ENCODE measurements at places on chromosomes 1 and 21. TPM values are rescaled to one million over a fixed set of nuclear protein-coding genes. Genes with fewer than 3 reads are reported as not detected.

NIPAL3 gene
- 45.2 TPM for total RNA-seq

DMBX1 gene
- not detected for total RNA-seq

AXDND1 gene
- total RNA-seq: 7.9 TPM

DEPDC1 gene
- total RNA-seq: 24.1 TPM

OR2T33 gene
- not detected for total RNA-seq

SVBP gene
- 14.0 TPM for total RNA-seq

AMY1C gene
- not detected for total RNA-seq

GJA9 gene
- 0.88 TPM for total RNA-seq

TTC22 gene
- total RNA-seq: 80.6 TPM

ZMYM4 gene
- total RNA-seq: 25.9 TPM

SPRR2B gene
- total RNA-seq: not detected

LCE7A gene
- not detected for total RNA-seq

ROR1 gene
- 5.1 TPM for total RNA-seq

- no peaks in the 10 kb centered on the region for H3K4me1 ChIP-seq
- H3K27me3 ChIP-seq: no peaks in the 10 kb centered on the region
- no peak for DNase-seq
- H3K27ac ChIP-seq: no peak overlapping the region
These were observed 61.6 kb downstream of the LRRN2 start for GRCh38 chr1:204623894-204624361.

DNA sequence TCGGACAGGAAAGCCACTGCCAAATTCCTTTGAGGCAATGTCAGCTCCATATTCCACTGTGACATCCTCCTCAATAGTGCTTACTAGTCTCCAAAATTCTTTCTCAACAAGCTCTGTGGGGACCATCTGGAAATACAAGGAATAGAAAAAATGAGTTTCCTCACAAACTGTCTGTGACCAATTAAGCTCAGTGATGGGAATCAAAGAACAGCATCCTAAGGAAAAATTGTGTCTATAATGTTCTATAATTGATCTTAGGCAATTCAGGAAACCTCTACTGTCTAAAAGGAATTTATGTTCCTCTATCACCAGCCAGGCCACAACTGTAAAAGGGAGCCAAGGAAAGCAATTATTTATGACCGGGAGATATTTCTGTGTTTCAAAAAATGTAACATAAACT, 46.1 kb upstream of the SYT2 start:
- no peak overlapping the region for H3K4me3 ChIP-seq
- no peak for DNase-seq
- H3K27me3 ChIP-seq: no peaks in the 10 kb centered on the region
- H3K36me3 ChIP-seq: peaks cover 10% of the 10 kb centered on the region

DNA sequence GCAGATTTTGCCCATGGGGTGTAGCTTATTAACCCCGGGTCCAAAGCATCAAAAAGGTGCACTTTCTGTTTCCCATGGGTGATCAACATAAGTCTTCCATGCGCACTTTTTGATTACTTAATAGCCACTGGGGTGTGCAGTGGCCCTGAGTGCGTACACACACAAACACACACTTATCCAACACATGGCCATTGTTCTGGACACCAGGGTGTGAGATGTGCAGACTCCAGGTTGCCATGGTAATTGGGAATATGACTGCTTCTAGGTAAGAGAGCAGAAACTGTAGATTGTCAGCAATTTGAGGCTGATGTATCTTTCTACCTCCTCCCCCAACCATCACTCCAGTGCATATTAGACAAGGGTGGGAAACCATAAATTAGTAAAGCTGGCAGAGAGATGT, 68.8 kb downstream of the MAB21L3 start:
- H3K27me3 ChIP-seq: no peaks in the 10 kb centered on the region
- H3K4me3 ChIP-seq: no peak overlapping the region

GRCh38 chr1:223844787-223845036, 1.0 kb downstream of the TP53BP2 start:
- no peak for DNase-seq
- peak overlapping the region; percentile 66 for H3K4me3 ChIP-seq
- peaks cover 4% of the 10 kb centered on the region for H3K4me1 ChIP-seq
- H3K27ac ChIP-seq: peak overlapping the region; percentile 97
- no peaks in the 10 kb centered on the region for H3K27me3 ChIP-seq
- H3K36me3 ChIP-seq: no peaks in the 10 kb centered on the region

GRCh38 chr1:201268604-201269151, 14.6 kb upstream of the PKP1 start:
- H3K27ac ChIP-seq: no peak overlapping the region
- DNase-seq: no peak
- H3K36me3 ChIP-seq: no peaks in the 10 kb centered on the region
- no peak overlapping the region for H3K4me3 ChIP-seq
- H3K27me3 ChIP-seq: no peaks in the 10 kb centered on the region

DNA sequence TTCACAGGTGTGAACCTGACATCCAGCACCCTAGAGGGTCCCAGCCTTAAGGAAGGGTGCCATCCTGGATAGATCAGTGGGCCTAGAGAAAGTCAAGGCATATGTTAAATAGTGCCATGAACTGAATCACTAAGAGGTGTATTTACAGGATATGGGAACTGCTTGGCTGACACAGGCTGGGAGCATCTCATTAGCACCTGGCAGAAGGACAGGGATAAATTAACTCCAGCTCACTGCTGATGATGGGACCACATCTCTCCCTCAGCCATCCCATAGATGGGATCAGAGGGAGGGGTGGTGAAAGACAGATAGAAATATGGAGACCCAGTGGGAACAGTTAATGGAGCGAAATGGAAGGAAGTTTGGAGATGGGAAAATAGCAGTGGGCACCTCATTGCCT, 122.0 kb downstream of the IGSF21 start:
- no peak overlapping the region for H3K27ac ChIP-seq
- H3K36me3 ChIP-seq: no peaks in the 10 kb centered on the region
- no peak overlapping the region for H3K4me3 ChIP-seq
- H3K4me1 ChIP-seq: no peaks in the 10 kb centered on the region

GRCh38 chr1:154669464-154670282, 61.7 kb upstream of the ADAR start:
- DNase-seq: peak; percentile 61
- no peaks in the 10 kb centered on the region for H3K36me3 ChIP-seq
- H3K27ac ChIP-seq: no peak overlapping the region
- H3K4me1 ChIP-seq: no peaks in the 10 kb centered on the region
- H3K27me3 ChIP-seq: no peaks in the 10 kb centered on the region

DNA sequence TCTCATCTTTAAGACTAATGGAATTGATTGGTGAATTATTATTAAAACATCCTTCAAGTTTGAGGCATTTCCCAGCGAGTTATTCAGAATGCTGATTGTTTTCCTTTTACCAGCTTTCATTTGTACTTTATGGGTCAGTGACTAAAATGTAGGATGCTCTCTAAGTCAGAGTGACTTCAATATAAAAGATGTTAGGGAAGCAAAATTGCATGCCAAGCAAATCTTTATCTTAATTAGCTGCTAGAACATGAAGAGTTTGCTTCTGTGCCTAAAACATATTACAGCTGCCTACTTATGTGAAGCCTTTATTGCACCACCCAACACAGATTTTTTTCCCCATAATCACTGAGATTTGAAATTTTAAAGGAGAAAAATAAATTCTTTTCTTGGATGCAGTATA, 79.8 kb upstream of the CYYR1 start:
- no peaks in the 10 kb centered on the region for H3K4me1 ChIP-seq
- no peaks in the 10 kb centered on the region for H3K27me3 ChIP-seq
- no peak overlapping the region for H3K4me3 ChIP-seq
- no peak overlapping the region for H3K27ac ChIP-seq

GRCh38 chr1:108878678-108879077, 1.9 kb downstream of the GPSM2 start:
- no peak for DNase-seq
- H3K4me3 ChIP-seq: no peak overlapping the region
- no peaks in the 10 kb centered on the region for H3K36me3 ChIP-seq
- no peaks in the 10 kb centered on the region for H3K4me1 ChIP-seq

GRCh38 chr1:40893946-40894345, 31.8 kb upstream of the CITED4 start:
- H3K4me1 ChIP-seq: no peaks in the 10 kb centered on the region
- H3K27me3 ChIP-seq: no peaks in the 10 kb centered on the region
- H3K4me3 ChIP-seq: no peak overlapping the region
- no peak for DNase-seq

GRCh38 chr1:95117207-95118066, at the start of gene TLCD4:
TSS of gene TLCD4 (plus strand) at chr1:95117355. CDS start at chr1:95143902, 26,547 bp downstream.
- H3K27ac ChIP-seq: peak within 1 kb of the TSS; percentile 80
- no peaks in the 10 kb centered on the region for H3K36me3 ChIP-seq
- H3K4me3 ChIP-seq: peak within 1 kb of the TSS; percentile 81
- H3K4me1 ChIP-seq: no peaks in the 10 kb centered on the region

- no peaks in the 10 kb centered on the region for H3K36me3 ChIP-seq
- no peak for DNase-seq
- H3K27me3 ChIP-seq: no peaks in the 10 kb centered on the region
- H3K4me1 ChIP-seq: no peaks in the 10 kb centered on the region
- H3K27ac ChIP-seq: no peak overlapping the region
These were observed 3.9 kb upstream of the RGS1 start for GRCh38 chr1:192571668-192572067.

DNA sequence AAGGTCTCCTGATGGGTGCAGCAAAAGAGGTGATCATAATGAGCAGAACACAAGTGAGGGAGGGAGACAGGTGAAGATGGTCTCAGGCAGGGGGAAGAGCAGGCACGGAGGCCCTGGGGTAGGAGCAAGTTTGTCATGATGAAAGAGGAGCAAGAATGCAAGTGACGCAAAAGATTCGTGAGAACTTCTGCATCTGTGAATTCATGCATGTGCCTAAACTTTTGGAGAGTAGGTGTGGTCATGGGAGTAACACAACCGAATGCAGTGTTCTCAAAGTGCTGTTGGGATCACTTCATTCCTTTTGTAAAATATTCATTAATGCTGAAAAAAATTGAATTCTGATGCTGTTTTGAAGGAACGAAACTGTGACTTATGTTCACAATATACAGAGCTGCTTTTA, 47.3 kb upstream of the ZP4 start:
- H3K27me3 ChIP-seq: no peaks in the 10 kb centered on the region
- no peak overlapping the region for H3K4me3 ChIP-seq
- H3K27ac ChIP-seq: no peak overlapping the region
- H3K4me1 ChIP-seq: no peaks in the 10 kb centered on the region
- DNase-seq: no peak

DNA sequence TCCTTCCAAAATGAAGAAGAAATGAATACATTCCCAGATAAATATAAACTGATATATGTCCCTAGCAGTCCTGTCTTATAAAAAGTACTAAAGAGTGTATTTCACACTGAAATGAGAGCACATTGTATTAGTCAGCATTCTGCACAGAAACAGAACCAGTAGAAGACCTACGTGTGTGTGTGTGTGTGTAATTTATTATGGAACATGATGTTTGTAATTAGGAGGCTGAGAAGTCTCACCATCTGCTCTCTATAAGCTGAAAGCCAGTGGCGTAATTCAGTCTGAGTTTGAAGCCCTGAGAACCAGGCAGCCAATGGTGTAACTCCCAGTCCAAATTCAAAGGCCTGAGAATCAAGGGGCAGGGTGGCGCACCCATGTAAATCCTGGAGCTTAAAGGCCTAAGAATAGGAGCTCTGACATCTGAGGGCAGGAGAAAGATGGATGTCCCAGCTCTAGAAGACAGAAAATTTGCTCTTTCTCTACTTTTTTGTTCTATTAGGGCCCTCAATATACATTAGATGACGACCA, 146.5 kb upstream of the LYPLAL1 start:
- no peaks in the 10 kb centered on the region for H3K36me3 ChIP-seq
- H3K4me3 ChIP-seq: no peak overlapping the region
- no peaks in the 10 kb centered on the region for H3K27me3 ChIP-seq
- no peak overlapping the region for H3K27ac ChIP-seq
- DNase-seq: no peak
- no peaks in the 10 kb centered on the region for H3K4me1 ChIP-seq

All from colonic mucosa (tissue), 4 donors.